GM19239 (cell line): ENCODE measurements at places on chromosomes 2 and 18.
A peak's percentile ranks its signal among the peaks of the same experiment; 100 is the strongest.

DNA sequence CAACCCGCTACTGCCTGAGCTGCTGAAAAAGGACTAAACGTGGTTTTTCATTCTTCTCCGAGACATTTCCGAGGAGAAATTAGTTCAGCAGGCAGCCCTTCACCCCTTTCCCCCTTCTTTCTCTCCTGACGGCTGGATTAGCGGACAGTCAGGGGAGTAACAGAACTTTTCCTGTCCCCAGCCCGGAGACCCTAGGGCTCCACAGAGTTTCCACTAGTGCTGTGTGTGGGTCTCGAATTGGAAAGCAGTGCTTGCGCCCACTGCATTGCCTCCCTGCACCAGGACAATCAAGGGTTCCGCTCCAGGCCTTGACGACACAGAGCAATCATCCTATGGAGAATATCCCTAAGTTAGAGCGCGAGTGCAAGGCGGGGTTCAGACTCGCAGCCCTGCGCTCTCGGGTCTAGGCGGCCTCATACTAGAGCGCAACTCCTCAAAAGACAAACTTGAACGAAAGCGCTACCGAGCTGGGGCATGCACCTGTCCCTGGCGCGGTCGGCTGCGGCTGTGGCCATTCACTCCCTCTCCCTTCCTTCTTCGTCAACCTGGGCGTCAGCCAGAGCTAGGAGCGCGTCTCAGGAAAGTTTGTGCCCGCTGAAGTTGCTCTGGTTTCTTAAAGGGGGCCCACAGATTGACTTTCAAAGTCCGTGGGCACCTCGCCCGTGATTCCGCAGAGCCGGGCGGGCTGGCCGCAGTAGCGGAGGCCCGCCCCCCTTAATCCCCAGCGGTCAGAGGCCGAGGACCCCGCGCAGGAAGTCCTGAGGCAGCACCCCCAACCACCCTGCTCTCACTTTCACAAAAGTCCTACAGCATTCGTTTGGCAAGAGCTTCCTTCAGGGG, 801 bp downstream of the OSR1 start:
- DNase-seq = no peak

GRCh38 chr2:235300368-235301201, 193.3 kb upstream of the AGAP1 start:
- no peak for DNase-seq

- no peak for DNase-seq
Measured at GRCh38 chr2:138622613-138623012, 121.0 kb downstream of the SPOPL start.

DNA sequence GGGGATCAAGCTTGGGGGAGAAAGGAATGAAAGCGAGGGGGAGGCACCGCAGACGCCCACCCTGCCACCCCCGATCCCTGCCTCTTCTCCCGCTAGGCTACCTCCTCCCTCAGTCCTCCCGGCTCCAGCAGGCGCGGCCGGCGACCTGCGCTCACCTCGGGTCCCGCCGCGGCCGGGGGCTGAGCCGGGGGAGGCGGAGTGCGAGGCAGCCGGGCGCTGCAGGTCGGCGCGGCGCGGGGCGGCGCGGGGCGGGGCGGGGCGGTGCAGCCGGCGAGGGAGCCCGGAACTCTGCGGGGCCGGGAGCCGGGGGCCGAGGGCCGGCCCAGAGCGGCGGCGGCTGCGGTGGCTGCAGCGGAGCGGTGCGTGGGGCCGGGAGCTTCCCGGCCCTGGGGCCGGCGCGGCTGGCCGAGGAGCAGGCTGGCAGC, 477 bp downstream of the ACVR1 start:
- no peak for DNase-seq

- no peak for DNase-seq
Measured at GRCh38 chr18:22173928-22174301, 4.5 kb downstream of the GATA6 start.

DNA sequence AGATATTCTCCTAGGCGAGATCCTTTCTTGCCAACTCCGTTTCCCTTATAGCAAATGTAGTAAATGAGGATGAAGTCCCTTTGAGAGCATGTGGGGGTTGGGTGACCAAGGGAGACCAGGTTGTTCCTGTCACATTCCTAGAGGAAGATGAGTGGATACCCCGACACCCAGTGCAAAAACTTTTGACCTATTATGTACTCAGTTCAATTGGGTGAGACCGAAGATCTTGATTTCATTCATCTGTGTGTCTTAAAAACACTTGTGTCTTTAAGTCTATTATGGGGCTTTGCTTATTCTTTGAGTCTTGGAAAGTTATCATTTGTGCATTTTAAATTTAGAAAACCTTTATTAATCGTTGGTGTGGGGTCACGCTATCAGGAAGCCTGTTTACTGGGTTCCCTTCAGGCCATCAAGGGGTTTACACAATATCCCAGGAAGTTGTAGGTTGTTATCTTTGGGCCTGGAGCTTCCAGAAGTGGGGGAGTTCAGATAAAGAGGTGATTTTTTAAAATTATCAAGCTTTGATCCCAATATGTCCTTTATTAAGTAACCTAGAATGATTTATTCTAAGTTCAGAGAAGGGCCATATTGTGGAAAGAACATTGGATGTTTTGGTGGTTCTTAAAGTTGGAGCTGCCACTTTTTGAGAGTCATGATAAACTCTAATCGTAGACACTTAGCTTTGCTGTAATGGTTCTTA, 2.8 kb downstream of the RHOB start:
- DNase-seq = no peak

- no peak for DNase-seq
Measured at GRCh38 chr2:3636586-3637310, 21.3 kb upstream of the ALLC start.

- no peak for DNase-seq
Measured at GRCh38 chr2:40642237-40642636, 190.3 kb upstream of the SLC8A1 start.

DNA sequence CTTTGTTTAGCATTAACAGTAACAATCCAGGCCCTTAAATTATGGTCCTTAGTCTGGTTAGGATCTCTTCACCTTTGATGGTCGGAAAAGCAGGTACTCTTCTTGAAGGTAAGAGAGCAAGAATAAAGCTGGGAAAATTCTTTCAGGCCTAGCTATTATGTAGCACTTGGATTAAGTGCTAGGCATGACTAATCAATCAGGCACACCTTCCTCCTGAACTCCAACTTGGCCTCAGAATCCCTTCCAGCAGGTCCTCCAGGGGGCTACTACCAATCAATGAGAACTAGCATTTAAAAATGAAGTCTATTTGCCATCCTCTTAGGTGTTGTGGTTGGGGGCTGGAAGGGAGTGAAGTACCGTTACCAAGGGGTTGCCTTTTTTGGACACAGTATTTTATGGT, 3.7 kb downstream of the SMYD1 start:
- no peak for DNase-seq

DNA sequence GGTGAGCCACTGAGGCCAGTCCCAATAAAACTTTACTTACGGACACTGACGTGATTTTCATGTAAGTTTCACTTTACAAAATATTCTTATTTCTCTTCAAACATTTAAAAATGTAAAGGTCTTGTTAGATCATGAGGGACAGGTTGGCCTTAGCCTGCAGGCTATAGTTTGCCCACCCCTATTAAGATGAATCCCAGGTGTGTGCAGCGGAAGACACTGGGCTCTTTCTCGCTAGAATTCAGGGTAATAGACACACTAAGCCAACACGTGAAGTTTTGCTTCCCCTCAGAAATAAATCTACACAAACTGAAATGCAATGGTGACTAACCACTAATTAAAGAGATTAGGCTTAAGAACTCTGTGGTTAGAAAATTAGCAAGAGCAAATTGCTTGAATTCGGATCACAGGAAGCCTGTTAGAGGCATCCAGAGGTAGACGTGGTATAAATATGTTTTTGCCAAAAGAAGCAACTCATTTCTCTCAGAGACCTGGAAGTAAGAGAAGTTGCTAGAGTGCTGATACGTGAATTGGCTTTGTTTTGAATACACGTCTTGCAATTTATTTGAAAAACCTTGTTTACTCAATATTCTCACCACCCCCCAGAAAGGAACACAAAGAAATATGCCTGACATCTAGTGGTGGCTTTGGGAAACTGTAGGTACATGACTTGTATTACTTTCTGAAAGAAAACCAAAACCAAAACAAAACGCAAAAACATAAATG, 151.6 kb downstream of the DTNB start:
- DNase-seq = peak; percentile 40

- no peak for DNase-seq
Measured at GRCh38 chr18:63339920-63340484, 20.4 kb upstream of the BCL2 start.

GRCh38 chr2:155141418-155141817, 442.9 kb downstream of the KCNJ3 start:
- DNase-seq = no peak

DNA sequence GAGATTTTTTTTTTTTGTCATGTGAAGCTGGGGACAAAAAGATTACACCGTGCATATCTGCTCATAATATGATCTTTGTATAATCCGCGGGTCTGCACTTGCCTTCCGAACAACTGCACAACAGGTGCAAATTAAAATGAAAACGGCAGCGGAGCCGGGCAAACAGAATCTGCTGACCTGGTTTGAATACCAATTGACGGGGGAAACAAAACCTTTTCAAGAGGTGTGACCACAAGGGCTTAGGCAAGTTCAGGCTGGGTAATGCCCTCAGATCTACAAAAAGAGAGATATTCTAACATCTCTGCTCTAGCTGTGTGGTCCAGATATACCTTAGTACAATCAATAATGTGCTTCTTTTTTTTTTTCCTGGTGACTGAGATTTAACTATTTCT, 88.5 kb downstream of the ZEB2 start:
- no peak for DNase-seq

- DNase-seq = no peak
Measured at GRCh38 chr2:38932586-38932985, 42.9 kb downstream of the ARHGEF33 start.

DNA sequence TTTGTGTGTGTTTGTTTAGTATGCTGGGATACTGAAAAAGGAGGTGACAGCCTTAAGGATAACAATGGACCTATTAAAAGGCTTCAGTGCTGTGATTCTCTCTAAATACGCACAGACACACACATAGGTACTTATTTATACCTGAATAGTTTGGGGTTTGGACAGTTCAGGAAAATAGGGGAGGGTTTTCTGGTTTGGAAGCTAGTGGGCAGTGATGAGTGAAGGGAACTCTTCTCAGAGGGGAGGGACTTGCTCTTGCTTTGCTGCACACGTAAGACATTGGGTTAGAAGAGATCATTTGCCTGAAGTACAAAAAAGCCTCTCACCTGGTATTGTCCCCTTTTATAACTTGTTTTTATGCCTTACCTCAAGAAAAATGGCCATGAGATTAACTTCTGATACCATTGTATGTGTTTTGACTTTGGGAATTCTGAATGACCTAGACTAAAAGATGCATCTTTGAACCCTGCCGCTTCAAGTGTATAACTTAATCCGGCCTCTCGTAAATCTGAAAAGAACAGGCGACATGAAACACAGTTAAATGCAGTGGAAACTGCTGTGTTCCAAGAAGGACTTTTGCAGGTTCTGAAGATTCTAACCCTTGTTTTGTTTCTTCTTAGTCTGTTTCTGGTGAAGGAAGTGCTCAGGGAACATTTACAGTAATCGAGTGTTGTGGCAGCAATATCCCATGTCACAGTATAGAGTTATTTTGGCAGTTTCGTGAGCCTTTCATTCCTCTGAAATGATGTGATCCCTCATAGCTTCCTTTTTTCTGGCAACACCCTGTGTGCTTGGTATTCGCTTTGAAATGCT, 2.5 kb downstream of the CRIM1 start:
- DNase-seq = no peak

DNA sequence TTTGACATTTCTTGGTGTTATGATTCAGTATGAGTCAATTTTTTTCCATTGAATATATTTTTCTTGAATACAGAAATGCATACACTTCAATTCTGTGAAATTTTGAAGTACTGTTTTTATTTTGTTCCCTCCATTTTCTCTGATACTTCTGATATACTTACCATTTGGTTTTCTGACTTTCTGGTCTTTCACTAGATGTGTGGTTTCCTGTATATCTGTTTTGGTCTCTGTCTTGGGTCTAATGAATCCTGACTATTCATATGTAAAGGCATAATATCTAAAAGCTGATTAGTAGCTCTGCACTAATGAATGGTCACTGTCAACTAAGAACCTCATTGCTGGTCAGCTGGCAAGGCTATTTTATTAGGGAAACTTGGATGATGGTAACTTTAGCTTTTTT, 345.6 kb downstream of the GRB14 start:
- no peak for DNase-seq

DNA sequence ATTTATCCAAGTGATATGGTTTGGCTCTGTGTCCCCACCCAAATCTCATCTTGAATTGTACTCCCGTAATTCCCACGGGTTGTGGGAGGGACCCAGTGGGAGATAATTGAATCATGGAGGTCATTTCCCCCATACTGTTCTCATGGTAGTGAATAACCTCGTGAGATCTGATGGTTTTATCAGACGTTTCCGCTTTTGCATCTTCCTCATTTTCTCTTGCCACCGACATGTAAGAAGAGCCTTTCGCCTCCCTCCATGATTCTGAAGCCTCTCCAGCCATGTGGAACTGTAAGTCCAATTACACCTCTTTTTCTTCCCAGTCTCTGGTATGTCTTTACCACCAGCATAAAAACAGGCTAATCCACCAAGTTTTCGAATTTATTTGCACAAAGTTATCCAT, 20.3 kb upstream of the CHST10 start:
- DNase-seq = no peak

DNA sequence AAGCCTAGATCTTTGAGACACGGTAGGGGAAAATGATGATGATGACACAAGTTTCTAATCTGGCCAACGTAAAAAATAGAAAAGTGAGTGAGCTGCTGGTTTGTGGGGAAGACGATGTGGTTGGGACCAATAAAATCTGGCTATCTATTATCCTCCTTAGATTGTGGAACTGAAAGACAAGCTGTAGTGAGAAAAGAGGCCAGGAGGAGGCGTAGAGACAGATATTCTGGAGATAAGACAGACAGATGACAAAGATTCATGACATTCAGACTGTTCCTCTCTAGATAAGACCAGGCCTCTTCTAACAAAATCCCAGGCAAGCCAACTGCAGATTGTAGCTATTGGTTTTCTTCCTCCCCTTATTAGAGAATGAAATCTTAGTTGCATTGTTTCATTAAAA, 376.3 kb upstream of the UBE2E3 start:
- DNase-seq = no peak

GRCh38 chr2:14751581-14751980, 119.1 kb downstream of the LRATD1 start:
- DNase-seq = no peak

DNA sequence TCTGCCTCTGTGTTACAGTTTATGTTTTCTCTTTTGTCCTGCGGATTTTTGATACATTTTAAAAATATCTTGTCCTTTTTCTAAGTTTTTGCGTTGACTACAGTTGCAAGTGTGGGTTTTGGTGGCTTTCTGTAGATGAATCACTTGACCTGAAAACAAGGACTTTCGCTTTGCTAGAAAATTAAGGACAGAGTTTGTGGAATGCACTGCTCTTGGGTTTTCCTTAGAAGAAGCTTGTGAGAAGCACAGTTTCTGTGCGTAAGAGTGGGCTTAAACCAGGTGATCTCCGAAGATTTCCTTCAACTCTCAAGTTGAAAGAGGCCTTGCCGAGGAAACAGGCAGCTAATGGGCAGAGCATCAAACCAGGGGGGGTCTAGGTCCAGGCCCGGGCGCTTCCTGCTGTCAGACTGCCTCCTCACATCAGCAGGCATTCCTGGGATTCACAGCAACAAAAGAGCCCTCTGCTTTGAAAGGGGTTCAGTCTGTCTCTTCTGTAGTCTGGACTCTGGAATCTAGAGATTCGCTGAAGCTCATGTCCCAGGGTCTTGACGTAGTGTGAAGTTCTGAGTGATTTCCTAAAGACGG, 17.3 kb downstream of the NCK2 start:
- DNase-seq = no peak

- DNase-seq = no peak
Measured at GRCh38 chr2:205747829-205748386, 65.6 kb downstream of the NRP2 start.

GRCh38 chr18:6857300-6857699, 127.8 kb downstream of the ARHGAP28 start:
- DNase-seq = no peak

GRCh38 chr2:287911-288757, at the start of gene ALKAL2:
Gene ALKAL2 (minus strand): TSS chr2:288091. CDS start chr2:287835, 256 bp downstream.
- no peak for DNase-seq
